ENCODE measurements at places on chromosomes 7 and 10. TPM values are rescaled to one million over a fixed set of nuclear protein-coding genes. Genes with fewer than 3 reads are reported as not detected.

DNA sequence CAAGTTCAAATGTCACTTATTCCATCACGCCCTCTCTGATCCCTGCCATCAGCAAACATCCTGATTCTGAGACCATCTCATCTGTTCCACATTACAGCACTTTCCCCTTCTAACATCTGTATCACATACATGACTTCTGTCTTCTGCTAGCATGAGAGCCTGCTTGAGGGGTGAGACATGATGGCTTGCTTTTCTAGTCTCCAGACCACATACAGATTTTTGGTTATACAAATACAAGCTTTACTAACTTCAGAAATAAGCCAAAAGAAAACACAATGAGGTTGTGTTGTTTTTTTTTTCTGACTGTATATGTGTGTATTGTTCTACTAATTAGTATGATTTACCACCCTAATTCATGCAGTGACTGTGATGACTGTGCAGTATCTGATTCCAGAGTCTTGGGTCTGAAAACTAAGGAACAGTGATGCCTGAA lies 34.3 kb downstream of the NAPEPLD start:
- no peak for DNase-seq

GRCh38 chr10:86715836-86716235 lies 40.6 kb upstream of the BMPR1A start:
- DNase-seq, result no peak

DNA sequence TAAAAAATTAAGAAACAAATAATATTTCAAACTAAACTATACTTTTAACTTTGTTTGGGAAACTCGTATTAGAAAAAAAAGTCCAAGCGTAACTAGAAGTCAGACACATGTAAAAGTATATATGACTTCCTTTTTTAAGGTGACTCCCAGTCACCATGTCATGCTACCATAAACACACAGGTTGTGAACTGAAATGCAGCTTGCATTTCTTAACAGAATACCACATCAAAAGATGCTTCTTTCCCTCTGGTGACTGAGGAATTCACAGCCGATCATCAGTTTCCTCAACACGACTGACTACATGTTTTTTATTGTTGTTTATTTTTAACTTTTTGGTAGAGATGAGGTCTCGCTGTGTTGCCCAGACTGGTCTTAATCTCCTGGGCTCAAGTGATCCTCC lies 445.0 kb downstream of the PARD3 start:
- DNase-seq, result no peak

Gene FEZF1
- total RNA-seq, result not detected

- no peak for DNase-seq
These were observed 255.3 kb downstream of the HGF start for GRCh38 chr7:81514546-81514945.

DNA sequence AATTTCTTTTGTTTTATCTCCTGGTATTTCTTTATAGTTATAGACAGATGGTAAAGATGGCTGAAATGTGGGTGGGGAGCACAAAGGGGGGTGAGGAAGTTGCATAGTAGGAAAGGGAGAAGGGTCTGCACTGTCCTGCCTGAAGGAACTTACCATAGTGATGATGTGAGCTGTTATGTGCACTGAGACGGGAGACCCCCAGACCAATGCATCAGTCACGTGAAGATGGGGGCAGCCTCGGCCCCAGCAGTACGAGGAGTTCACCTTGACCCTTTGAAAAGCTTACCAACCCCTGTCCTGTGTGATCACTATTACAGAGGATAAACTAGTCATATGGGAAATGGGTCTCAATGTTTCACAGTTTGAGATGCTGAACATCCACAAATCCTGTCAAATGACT lies 316.3 kb downstream of the TNS3 start:
- DNase-seq, result no peak

Gene CCDC7
- total RNA-seq, result 29.3 TPM

Gene GPR15LG
- not detected for total RNA-seq

Gene THSD7A
- 2.0 TPM for total RNA-seq

DNA sequence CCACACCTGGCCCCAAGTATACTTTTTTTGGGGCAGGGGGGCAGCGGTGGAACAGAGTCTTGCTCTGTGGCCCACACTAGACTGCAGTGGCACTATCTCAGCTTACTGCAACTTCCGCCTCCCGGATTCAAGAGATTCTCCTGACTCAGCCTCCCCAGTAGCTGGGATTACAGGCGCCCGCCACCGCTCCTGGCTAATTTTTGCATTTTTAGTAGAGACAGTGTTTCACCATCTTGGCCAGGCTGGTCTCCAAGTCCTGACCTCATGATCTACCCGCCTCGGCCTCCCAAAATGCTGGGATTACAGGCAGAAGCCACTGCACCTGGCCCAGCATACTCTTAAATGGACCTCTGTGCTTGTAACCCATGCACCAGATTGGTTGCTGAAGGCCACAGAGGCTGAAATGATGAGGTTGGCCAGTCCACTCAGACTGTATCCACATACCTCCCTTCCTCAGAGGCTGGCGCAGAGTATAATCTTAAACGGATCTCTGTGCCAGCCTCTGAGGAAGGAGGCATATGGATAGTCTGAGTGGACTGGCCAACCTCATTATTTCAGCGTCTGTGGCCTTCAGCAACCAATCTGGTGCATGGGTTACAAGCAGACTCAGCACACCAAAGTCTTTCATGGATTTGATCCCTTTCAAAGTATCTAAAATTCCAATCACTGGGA lies 3.0 kb downstream of the CALN1 start:
- no peak for DNase-seq

Gene SUN3
- not detected for total RNA-seq

DNA sequence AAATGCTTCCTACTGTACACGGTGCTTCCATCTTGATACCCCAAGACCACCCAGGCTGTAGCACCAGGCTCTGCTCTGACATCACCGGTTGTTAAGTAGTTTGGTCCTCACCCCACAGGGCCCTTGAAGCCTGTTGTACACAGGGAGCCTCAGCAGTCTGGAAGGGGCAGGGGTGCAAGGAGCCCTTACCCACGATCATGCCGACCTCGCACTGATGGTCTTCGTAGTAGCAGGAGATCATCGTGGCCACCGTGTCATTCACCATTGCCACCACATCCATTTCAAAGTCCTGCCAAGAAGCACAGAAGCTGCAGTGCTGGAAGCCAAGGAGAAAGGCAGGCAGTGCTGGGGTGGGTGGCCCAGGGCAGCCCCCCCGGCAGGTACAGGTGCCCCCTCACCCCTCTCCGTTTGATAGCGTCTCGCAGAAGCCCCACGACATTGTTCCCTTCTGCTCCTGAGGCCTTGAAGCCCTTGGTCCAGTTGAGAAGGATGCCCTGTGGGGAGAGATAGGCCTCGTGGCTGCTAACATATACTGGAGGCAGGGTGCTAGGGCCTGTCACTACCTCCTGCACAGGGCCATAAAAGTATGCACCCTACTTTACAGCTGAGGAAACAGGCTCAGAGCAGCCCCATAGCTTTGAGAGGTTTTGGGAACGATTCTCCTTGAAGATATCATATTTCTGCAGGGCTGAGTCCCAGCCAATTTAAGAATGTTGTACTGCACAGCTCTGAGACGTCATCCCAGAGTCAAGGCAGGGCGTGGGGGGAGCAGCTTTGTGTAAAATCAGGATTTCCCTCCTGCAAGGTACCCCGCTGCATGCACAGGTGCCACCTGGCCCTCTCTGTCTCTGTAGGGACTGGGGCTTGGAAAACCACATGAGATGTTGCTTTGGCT lies 8.7 kb upstream of the MYL7 start:
- DNase-seq, result no peak

DNA sequence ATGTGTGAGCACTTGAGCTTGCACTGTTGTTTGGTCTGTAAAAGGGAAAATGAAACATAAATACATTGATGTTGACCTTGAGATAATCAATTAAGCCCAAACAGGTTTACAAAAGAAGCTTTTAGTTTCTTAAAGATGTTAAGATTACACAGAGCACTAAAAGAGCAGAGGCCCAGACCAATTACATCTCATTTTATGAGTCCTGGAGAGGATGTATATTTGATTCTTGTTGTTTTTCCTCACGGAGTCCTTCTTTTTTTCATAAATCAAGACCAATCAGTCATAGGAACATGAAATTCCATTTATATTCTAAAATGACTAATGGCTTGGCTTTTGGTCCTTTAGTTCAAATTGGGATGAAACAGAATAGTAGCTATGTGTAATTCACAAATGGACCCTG lies 249.7 kb upstream of the NPY start:
- DNase-seq, result no peak

Gene GPR146
- total RNA-seq, result 9.0 TPM

- DNase-seq, result no peak
These were observed 10.9 kb downstream of the MACC1 start for GRCh38 chr7:20206104-20206896.

DNA sequence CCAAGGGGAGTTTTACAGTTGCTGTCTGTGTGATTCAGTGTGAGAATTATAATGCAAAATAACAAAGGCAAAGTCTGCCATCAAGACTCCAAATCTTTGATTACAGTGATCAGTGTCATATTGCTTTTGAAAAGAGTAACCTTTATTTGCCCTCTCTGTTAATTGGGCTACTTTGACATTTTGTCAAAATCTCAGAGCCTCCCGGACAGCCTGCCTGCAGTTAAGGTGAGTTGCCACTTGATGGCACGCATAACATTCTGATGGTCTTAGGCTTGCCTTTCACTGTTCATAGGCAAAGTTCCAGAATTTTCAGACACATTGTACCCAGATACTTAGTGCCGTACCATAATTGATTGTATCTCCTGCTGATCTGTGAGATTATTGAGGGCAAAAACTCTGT lies 253.5 kb downstream of the ABCA13 start:
- DNase-seq, result no peak

DNA sequence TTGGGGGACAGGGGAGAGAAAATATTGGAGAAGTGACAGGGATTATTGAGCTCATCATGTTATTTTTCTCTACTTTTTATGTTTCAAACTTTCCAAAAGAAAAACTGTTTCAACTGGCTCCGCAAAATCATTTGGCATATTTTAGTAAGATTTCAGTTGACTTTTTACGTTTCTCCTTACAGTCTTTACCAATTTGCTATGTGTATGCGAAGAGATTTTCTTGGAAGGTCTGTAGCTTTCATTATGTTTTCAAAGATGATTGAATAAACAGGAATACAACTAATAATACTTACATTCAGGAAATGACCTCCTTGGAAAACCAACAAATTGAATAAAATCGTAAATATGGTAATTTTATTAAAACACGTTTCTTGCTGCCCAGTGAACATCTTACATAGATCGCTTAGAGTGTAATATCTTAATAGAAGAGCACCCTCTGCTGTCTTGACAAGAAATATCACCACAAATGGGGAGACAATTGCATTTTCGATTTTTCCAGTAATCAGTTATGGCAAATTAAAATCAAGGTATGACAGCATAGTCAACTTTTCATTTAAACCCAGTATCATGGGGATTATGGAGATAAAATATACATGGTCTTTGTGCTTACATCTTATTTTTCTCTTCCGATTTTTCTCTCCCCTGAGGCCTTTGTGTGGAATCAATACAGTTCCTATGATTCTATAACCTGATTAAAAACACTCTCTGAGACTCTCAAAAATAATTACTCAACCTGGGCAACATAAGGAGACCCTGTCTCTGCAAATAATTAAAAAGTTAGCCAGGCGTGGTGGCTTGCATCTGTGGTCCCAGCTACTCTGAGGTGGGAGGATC lies 43.1 kb downstream of the MBL2 start:
- DNase-seq, result no peak

GRCh38 chr7:95396136-95397032 lies at the start of gene PON3:
PON3 (minus strand) TSS chr7:95396375; CDS start chr7:95396350, 25 bp downstream.
- DNase-seq, result peak; percentile 25

DNA sequence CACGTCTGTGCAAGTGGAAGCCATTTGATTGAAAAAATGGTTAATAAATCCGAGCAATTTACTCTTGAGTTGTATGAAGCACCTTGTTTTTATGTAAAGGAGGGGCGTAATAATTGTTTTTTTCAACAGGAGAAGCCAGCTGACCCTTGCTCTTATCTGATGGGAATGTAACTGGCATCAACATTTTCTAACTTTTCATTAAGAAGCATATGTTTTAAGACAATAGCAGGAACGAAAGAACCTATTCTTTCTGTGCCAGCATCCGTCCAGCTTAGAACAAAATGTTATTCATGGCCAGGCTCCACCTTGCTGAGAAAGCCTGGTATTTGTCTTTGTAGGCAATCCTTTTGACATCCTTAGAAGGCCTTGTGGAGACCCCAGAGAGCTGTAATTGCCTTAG lies 22.2 kb upstream of the AFAP1L2 start:
- no peak for DNase-seq

- DNase-seq, result no peak
These were observed 25.6 kb upstream of the ADGRA1 start for GRCh38 chr10:133062085-133062484.

DNA sequence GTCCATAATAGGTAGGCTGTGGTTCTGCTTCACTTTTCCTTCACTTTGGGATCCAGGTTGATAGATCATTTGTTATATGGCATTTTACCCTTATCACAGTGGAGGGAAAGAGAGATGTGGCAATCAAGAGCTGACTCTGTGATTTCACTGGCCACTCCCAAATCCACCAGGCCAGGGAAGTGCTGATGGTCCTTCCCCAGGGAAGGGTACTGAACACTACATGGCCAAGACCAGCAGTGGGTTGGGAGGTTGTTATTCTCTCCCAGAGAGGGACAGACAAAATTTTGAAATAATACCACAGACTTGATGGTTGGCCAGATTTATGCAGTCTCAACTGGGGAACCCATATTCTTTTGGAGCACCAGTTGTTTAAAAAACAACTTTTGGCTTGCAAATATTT lies 102.5 kb downstream of the SND1 start:
- no peak for DNase-seq

- peak; percentile 63 for DNase-seq
These were observed 945 bp upstream of the RHEB start for GRCh38 chr7:151520419-151521261.

GRCh38 chr7:82051601-82052000 lies 281.8 kb upstream of the HGF start:
- no peak for DNase-seq

DNA sequence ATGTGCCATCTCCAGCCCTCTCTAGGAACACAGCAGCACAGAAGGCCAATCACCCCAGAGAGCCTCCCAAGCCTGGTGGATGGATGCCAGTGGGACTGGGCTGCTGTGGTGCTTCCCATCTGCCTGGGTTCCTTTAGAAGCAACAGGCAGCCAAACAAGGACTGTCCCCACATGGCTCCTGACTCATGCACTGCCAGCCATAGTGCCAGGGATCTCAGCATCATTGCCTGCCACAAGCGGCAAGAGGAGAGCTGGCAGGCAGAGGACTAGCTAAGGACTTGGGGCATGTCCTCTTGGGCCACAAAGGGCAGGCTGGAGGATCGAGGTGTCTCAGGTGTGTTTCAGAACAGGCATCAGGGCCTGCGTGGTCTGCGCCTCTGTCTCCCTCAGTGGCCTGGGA lies 23.4 kb upstream of the FIGNL1 start:
- no peak for DNase-seq

- no peak for DNase-seq
These were observed 33.0 kb downstream of the CYP26A1 start for GRCh38 chr10:93106631-93107072.

DNA sequence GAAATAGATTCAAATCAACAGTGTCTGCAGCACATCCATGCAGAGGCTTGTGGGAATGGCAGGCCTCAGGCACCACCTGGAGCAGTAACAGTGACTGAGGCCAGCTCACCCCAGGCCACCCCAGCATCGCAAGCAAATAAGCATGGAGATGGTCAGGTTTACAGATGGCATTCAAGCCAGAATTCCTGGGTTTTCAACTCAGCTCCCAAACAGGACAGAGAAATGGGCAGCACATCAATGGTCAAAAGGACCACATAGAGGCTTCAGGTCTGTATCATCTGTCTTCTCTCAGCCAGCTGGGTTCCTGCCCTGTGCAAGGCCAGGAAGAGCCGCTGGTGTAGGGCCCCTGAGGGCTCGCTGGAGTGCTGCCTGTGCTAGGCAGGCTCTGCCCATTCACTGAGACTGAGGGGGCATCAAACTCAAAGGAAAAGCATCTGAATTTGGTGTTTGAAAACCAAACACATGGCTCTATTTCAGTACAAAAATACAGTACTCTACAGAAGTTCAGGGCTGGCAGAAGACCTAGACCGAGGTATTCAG lies 112.5 kb downstream of the KMT2E start:
- no peak for DNase-seq
